Suprapubic skin (tissue), 4 donors: ENCODE measurements at places on chromosomes 1 and 21. TPM values are rescaled to one million over a fixed set of nuclear protein-coding genes. Genes with fewer than 3 reads are reported as not detected.

The LCE1D gene
- 203 TPM for total RNA-seq

The CAMK1G gene
- total RNA-seq, result not detected

The AGO3 gene
- total RNA-seq, result 21.4 TPM

The SPRR2A gene
- total RNA-seq, result not detected

The ADAMTS1 gene
- 21.2 TPM for total RNA-seq

The KRTAP12-2 gene
- 5.6 TPM for total RNA-seq

GRCh38 chr1:26287033-26287711 is 7.3 kb downstream of the SH3BGRL3 start:
- DNase-seq, result no peak

DNA sequence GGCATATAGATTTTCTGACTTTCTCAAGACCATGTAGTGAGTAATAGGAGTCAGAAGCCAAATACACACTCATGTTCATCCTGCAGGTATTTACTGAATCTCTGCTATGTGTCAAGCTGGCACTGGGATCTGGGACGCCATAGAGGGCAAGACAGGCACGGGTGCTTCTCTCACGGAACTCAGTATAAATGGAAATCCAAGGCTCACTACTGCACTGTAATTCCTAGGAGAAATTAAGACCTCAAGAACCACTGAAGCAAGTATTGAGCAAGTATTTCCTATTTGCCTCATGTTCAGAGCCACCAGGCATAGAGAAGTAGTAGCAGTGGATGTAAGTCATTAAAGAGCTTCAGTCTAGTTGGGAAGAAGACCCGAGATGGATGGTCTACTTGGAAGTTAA is 38.9 kb downstream of the EIF2D start:
- DNase-seq, result no peak

DNA sequence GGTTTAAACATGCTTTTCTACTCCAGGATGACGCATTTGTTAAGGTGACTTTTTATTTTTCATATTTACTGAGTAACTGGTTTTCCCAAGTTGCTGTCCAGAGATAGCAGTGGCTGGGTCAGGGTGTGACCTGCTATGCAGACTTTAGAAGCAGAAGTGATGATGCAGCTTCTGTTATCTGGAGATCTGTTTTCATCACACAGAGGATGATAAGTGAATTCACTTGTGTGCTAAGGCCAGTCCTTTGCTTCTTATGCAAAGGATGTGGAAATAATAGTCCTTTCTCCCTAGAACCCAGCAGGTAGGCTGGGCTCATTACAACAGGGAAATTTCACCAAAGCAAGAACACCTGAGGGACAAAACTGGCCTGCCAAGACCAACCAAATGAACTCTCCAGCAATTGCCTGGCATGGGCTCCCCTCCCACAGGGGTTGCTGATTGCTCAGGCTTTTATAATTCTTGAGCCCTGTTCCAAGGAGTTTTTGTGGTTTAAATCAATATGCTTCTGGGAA is 97.8 kb upstream of the LPGAT1 start:
- no peak for DNase-seq

GRCh38 chr1:198641501-198641900 is 2.7 kb downstream of the PTPRC start:
- no peak for DNase-seq

GRCh38 chr1:162207862-162208261 is 138.4 kb downstream of the NOS1AP start:
- DNase-seq, result no peak

DNA sequence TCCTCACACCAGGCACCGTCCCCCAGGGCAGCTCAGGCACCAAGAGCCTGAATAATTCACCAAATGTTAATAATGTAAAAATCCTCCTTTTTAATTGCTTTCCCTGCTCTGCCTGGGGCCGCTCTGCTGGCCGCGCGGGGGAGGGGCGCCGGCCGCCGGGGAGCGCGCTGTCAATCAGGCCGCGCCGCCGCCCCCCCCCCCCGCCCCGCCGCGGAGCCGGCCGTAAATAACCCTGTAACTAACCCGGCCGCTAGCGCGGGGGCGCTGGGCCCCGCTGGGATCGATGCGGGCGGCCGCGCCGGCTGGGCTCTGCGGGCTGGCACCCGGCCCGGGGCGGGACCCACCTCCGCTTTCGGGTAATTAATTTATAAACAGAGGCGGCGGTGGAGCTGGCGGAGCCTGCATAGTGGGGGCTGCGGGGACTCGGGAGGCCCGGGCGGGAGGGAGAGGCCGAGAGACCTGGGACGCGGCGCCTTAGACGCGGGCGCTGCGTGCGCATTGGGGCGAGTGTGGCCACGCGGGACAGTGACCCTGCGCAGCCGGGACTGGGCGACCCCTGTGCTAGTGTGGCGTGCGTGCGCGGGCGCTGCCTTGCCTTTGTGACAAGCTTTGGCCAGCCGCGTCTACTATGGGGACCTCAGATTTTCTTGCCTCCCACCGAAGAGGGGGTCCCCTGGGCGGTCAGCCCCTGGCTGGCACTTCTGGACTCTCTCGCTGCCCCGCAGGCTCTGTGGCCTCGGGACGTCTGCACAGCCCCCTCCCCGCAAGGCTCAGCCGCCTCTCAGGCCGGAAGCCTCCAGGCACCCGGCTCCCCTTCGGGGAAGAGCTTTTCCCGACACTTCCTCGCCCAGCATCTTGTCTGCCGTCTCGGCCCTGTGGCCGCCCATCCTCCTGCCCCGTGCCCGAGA is 16.6 kb downstream of the SAMD11 start:
- DNase-seq, result no peak

DNA sequence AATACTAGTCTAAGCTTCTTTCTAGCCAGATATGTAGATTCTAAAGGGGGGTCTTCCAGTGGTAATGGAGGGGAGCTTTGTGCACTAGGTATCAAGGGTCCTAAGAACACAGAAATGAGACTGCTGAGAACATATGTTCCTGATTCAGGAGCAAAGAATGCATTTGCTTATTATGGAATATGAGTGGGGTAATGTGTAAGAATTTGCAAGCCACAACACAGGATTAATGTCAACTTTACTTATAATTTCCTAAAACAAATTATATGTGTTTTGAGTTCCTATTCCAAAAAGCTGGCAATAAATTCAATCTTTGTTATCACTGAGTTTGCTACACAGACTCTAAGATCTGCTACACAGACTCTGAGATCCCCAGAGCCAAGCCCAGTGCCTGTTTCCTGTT is 357.0 kb upstream of the PTBP2 start:
- no peak for DNase-seq

GRCh38 chr1:226017070-226017469 is 17.9 kb upstream of the SDE2 start:
- no peak for DNase-seq

GRCh38 chr1:66758241-66758755 is 6.0 kb downstream of the DYNLT5 start:
- no peak for DNase-seq

DNA sequence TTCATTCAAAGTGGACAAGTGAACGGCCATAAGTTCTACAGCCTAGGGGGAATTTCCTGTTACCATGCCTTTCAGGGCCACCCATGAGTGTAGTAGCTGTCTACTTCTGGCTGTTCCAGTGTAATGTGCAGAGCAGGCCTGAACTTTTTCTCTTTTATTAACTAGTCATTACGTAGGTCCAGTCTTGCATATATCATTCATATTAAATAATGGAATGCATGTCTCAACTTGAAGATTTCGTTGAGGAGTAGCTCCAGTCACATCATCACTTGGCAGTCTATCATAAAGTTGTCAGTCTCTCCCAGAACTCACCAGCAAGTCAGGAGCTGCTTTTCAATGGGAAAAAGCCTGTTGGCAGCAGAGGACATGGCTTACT is 12.0 kb upstream of the GIPC2 start:
- no peak for DNase-seq

DNA sequence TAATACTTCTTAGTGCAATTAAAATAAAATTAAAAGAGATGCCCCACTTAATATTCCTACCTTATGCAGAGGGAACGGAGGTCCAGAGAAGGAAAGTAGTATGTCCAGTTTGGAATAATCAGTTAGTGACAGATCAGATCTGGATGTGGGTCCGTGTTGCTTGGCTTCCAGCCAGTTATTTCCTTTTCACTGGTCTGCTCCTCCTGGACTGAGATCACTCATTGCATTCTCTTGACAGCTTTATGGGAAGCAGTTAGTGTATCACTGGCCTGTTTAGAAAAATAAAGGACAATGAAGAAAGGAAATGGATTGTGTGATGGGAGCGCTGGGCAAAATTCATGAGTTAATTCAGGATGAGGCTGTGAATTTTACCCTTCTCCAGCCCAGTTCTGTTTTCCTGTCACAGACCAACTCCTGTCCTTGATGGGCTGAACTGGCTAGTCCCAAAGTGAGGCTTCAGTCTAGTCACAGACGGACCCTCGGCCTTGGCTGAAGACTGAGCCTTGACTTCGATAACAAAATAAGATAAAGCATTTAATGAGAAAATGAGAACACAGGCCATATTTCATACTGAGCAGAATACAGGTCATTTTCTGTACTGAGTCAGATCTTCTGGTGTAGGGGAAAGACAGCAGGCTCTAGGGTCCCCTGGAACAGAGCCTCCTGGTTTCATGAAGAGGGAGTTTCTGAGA is 85.2 kb upstream of the TRABD2B start:
- DNase-seq, result no peak

DNA sequence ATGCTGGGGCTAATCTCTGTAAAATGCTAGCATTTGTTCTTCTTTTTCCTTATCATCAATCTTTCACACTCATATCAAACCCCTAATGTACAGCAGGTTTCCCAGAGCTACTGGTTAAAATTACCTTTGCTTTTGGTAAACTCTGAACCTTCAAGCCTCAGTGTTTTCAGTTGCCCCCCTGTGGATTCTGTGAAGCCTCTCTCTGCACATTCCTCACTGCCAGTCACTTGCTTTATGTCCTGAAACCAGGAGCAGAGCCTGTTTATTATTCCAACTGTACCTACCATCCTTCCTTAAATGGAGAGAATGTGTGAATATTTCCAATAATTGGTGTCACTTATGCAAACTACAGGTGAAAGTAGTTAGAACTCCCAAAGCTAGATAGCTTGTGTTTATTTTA is 134.2 kb downstream of the NEK7 start:
- DNase-seq, result no peak

DNA sequence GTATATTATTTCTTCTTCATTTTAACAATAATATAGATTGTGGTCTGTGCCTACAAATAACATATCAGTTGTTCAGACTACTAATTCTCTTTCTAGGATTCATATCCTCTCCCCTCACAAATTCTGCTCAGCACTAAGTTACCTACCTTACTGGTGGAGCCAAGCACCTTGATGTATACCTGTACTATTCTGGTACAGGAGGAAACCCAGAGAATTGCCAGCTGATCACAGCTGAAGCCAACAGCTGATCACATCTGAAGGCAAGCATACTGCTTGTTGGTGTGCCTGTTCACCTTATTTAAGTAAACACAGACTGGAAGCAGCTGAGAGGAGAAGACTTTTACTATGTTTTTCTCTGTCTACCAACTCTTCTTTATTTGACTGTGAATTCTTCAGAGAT is 101.8 kb downstream of the PBX1 start:
- no peak for DNase-seq

DNA sequence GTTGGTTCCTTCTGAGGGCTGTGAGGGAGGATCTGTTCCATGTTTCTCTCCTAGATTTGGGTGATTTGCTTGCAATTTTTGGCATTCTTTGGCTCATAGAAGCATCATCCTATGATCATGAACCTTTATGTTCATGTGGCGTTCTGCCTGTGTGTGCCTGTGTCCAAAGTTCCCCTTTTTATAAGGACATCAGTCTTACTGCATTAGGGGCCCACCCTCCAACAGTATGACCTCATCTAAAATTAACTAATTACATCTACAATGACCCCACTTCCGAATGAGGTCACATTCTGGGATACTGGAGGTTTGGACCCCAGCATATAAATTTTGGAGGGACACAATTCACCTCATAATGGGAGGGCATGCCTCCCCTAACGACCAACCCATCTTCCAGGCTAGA is 12.8 kb upstream of the CAMK1G start:
- DNase-seq, result no peak

- DNase-seq, result no peak
These were observed 9.7 kb downstream of the S100A6 start for GRCh38 chr1:153526132-153526543.

DNA sequence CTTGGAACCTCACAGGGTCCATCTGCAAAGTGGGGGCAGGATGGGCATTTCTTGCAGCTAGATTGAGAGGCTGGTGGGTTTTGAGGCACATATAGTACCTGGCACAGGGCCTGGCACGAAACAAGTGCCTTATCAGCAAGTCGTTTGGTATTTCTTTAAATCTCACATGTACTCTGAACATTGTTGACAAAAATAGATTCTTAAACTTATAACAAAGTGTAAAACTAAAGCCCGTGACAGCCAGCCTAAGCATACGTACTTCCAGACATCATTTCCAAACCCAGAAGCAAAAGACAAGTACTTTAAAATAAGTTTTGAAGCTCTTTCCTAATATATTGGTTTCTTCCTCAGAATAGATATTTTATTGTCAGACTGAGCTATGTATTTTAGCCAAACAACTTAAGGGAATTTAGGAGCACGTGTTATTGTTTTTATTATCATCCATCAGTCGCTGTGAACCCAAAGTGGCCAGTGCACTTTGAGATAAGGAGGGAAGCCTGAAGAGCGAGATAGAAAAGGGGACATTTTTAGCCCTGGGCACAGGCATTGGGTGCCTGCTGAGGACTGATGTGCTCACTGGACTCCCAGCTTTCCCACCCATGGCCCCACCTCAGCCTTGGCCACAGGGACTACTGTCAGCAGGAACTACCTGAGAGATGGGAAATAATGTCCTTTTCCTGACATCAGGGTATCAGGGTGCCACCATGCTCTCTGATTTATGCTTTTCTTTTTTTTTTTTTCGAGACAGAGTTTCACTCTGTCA is 3.0 kb downstream of the FBLIM1 start:
- DNase-seq, result no peak
